Sciatic nerve (tissue), 2 donors: ENCODE measurements at places on chromosomes 5 and 9.

DNA sequence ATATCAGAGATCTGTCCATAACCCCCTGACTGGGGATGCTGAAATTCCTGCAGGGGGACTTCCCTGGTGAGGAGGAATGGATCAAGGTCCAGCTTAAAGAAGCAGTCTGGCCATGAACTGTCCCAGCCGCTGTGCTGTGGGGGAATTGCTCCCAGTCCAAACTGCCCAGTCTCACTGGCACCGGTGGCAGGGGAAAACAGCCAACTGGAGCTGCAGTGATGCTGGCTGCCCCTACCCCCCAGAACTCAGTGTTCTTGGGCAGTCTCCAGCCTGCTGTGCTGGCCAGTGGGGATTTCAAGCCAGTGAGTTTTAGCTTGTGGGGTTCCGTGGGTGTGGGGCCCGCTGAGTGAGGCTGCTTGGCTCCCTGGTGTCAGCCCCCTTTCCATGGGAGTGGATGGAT is 306.5 kb upstream of the RPS23 start:
- DNase-seq = no peak

- DNase-seq = no peak
Observed at GRCh38 chr9:2000314-2000713, 14.8 kb upstream of the SMARCA2 start.

- DNase-seq = no peak
Observed at GRCh38 chr9:132546148-132547051, 36.0 kb upstream of the BARHL1 start.

DNA sequence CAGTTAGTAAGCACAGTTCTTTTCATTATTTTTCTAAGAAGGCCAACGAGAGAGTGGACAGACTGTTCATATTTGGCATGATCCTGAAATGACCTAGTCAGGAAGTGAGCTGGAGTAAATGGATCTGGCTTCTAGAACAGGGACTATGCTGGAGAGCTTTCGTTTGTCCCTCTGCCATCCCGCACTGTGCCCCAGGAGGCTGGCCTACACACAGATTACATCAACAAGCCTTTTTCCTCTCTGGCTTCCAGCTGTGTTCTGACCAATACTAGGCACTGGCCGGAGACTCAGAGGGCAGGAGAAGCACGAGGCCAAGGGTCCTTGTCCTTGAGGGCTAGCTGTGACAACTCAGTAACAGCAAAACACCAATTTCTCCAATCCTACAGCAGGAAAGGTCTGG is 127.8 kb downstream of the MED27 start:
- DNase-seq = peak; percentile 73

GRCh38 chr9:129612815-129613519 is 7.9 kb downstream of the C9orf50 start:
- DNase-seq = no peak

- DNase-seq = no peak
Observed at GRCh38 chr9:130212543-130213297, 40.5 kb downstream of the NCS1 start.

- DNase-seq = no peak
Observed at GRCh38 chr9:120889606-120890271, 12.8 kb upstream of the PHF19 start.

DNA sequence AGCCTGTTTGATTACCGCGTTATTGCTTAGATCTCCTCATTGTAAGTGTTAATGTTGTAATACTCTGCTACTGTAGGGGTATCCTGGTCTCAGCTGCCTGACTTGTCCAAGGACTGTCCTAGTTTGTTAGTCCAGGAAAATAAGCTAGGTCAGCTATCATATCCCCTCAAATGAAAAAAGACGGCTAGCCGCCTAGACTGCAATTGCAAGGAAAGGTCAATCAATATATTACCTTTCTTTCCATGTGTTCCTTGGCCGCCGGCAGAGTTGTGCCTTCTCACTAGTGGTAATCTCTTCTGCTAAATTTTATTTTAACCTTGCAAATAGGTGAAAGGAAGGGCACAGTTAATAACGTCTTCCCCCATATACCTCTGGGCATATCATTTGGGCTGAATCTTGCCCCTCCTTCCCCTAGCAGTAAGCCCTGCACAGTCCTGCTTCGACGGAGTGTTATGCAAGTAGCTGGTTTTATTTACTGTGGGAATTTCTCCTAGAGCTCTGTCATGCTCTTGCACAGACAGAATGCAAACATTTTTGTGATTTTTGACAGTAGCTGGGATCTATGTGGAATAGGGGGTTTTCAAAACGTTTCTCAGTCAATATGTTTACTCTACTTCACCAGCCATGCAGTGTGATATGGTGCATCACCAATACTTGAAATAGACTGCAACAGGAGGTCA is 288.5 kb downstream of the MAST4 start:
- no peak for DNase-seq

- DNase-seq = no peak
Observed at GRCh38 chr9:18002718-18003438, 424.0 kb downstream of the SH3GL2 start.

DNA sequence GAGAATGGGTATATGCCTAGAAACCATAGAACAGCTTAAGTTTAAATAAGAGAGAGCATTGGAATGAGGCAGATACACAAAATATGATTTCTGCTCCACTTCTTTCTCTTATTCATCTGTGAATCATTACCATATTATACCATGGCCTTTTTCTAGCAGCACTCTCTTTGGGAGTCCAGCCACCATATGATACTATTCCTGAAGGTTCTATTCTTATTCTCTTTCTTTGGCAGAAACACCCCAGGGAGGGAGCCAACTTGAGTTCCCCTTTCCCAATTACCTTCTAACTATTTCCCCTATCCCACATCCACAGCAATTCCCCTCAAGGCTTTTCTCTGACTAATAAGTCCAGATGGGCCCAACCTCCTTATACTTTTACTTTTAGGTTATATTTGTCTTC is 55.9 kb downstream of the NDUFAF2 start:
- no peak for DNase-seq

DNA sequence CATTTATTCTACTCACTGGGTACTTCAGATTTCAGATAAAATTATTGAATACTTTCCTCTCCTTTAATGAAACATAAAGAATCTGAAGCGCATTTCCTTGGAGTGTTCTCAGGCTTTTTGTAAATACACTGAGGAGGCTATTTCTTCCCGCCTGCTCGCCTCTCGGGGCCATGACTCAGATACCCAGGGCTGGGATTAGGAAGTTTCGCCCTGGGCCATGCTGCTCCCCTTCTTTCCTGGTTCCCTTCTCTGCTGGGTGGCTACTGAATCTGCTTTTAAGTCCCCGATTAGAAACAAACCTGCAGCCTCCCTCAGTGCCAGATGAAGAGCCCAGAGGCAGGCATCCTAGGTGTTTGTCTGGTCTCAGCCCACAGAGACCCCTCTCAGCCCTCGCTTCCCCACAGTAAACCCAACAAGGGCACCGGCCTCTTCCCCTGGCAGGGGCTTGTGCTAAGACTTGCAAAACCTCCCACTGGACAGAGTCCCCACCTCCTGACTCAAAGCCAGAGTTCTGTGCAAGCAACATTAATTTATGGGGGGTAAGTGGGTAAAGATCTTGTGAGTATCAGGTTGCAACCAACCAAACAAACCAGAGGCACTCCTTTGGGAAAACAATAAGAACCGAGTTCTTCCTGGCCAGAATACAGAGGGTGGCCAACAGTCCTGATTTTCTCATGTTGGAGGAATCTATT is 30.7 kb upstream of the IRX1 start:
- DNase-seq = no peak
